Mesothelial cell of epicardium (in vitro differentiated cells): ENCODE measurements at places on chromosomes 2 and 18. TPM values are rescaled to one million over a fixed set of nuclear protein-coding genes. Genes with fewer than 3 reads are reported as not detected.

Gene RGPD3
- total RNA-seq: 0.09 to 0.18 TPM (median 0.18 TPM) in 3 replicates

Gene DSG1
- 0.07 to 0.18 TPM (median 0.09 TPM) in 3 replicates for total RNA-seq

Gene PDE1A
- total RNA-seq: 1.2 to 1.9 TPM (median 1.6 TPM) in 3 replicates

Gene CAPN14
- 0.40 to 0.54 TPM (median 0.47 TPM) in 3 replicates for total RNA-seq
